ENCODE measurements at places on chromosomes 7 and 10.

DNA sequence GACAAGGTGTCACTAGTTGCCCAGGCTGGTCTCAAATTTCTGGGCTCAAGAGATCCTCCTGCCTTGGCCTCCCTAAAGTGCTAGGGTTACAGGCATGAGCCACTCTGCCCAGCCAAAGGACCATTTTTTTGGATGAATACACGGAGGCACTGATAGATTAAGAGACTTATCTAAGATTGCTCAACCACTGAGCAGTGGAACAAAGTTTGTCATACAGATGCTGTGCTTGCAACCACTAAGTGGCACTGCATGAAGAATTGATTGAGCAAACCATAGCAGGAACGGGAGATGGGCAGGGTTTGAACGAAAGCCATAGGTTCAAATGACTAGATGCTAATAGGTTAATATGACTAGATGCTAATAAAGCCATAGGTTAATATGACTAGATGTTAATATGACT is 61.1 kb downstream of the EBLN1 start:
- no peak for DNase-seq

GRCh38 chr10:132270256-132270655 is 37.5 kb downstream of the STK32C start:
- DNase-seq: no peak

GRCh38 chr7:30510124-30511075 is 5.8 kb upstream of the GGCT start:
- peak; percentile 33 for DNase-seq

DNA sequence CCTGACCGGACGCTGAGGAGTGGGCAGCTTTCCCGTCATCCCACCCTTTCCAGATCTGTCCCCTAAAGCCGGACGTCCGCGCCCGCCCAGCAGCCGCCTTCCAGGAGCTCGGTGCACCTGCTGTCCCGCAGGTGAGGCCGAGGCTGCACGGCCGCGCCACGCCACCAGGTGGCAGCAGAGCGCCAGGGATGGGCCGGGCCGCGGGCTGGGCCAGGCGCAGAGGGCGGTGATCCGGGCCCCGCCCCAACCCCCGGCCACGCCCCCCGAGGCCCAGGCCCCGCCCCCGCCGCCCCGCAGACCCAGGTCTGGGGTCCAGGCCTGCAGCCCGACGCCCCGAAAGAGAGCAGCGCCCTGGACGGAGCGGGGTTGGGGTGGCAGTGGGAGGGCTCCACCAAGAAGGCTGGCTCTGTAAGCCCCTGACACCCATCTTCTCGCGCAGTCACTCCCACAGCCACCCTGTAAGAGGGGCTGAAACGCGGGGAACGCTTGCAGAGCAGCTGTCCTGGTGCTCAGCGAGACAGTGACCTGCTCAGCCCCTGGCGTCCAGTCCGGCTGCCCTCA is 32.2 kb downstream of the FOXL3 start:
- DNase-seq: peak; percentile 50

GRCh38 chr7:38669965-38670520 is 38.9 kb upstream of the AMPH start:
- no peak for DNase-seq

- DNase-seq: no peak
These were observed 399.2 kb downstream of the INHBA start for GRCh38 chr7:41303709-41304108.

DNA sequence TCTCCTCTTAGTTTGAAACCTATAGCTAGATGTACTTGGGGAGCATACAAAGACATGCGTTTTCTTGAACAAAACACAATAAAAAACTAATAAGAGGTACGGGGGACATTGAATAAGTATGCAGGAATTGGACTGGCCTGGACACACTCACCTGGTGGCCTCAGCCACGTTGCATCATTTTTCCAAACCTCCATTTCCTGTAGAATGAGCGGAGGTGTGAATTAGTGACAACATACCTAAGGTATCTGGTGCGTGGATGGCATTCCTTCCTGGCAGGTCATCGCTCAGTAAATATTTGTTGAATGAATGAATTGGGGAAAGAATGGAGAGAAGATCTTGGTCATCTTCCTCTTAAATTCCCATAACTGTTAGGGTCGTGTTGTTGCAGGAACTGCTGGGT is 103.2 kb upstream of the CTBP2 start:
- DNase-seq: no peak

DNA sequence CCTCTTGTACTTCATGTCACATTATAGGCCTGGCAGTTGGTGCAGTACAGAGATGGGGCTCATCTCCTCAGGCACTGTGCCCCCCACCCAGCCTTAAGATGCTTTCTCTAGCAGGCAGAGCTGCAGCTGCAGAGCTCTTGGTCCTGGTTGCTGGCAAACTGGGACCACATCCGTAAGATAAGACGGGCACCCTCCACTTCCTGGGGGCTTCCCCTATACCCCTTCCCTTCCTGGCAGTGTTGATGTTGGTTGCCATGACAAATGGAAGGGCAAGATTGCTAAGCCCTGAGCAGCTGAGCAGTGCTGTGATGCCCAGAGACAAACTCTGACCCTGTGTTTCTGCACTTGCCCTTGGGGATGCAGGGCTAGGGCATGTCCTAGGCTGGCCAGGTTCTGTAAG is 103.4 kb upstream of the ANLN start:
- no peak for DNase-seq

DNA sequence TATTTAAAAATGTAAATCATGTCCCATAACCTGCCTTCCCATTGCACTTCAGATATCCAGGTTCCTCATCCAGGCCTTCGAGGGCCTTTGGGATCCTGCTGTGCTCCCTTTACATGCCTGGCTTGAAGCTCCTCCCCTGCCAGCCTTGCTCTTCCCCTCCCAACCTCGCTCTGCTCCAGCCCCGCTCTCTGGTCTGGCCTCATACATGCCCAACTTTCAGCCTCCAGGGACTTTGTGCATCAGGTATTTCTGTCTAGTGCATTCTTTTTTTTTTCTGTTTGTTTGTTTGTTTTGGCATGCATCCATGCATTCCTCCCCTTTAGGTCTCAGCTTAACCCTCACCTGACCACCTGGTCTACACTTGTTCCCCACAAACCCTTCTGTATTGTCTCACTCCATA is 160.3 kb downstream of the SNX10 start:
- no peak for DNase-seq

GRCh38 chr7:38584443-38585210 is 46.5 kb downstream of the AMPH start:
- peak; percentile 37 for DNase-seq

- DNase-seq: no peak
These were observed 31.3 kb upstream of the KIAA1217 start for GRCh38 chr10:24177636-24178035.

GRCh38 chr7:42758124-42758523 is 153.7 kb downstream of the C7orf25 start:
- no peak for DNase-seq

- DNase-seq: peak; percentile 50
These were observed 104.7 kb upstream of the CHST15 start for GRCh38 chr10:124198125-124198501.

DNA sequence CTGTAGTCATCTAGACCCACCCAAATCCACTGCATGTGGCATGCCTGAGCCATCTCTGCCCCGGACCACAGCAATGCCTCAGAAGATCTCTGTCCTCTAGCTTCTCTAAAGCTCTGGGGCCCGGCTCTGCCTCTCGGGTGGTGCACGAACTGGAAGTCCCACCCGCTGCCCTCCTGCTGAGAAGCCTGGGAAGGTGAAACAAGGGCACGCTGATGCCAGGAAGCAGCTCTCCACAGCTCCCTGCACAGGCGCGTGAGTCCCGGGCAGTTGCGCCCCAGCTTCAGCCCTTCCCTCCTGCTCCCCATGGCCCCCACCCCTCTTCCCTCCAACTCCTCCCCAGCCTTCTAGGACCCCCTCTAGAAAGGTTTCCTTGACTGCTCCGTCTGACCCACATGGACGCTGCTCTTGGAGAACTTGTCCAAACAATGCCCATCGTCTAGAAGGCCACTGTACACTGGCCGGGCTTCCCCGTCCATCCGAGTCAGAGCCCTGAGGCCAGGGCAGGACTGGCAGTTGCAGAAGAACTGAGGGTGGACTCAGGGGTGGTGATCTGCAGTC is 12.8 kb downstream of the KCNH2 start:
- DNase-seq: no peak

- no peak for DNase-seq
These were observed 7.2 kb downstream of the C10orf53 start for GRCh38 chr10:49686651-49687050.

- no peak for DNase-seq
These were observed 80.3 kb downstream of the EBF3 start for GRCh38 chr10:129883626-129884397.

DNA sequence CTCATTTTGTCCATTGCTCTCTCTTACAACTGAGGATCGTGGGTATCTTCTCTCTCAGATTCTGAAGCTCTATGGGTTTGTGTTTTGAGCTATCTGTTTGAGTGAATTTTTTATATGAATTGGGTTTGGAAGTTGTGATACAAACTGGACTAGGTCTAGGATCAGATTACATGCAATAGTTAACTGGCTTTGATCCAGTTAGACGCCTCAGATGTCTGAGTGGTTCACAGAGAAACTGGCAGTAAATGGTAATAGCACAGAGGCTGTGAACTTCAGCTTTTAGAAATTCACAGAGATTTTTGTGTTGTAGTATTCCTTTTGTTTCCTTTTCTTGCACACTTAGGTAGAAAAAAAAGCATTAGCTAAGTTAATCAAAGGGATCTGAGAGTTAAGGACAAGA is 12.7 kb upstream of the DNMBP start:
- no peak for DNase-seq

- no peak for DNase-seq
These were observed 4.6 kb upstream of the USP6NL start for GRCh38 chr10:11616021-11616420.

GRCh38 chr10:48365668-48366067 is 59.2 kb downstream of the MAPK8 start:
- DNase-seq: no peak

DNA sequence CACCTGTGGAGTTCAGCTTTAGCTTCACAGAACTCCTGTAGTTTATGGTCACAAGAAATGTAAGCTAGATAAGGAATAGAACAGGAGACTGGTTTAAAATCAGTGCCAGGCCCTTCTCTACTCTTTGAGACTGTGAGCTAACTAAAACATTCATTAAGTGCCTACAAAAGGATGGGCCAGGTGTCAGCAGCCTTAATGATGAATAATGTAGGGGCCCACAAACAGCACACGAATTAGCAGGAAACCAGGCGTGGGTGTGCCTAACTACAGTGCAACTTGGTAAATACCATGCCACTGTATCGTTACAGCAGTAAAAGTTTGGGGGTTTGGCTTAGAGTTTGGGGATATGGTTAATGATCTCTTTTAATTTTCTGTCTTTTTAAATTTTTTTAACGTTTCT is 6.1 kb upstream of the ABLIM1 start:
- DNase-seq: no peak

GRCh38 chr7:232410-233248 is 40.3 kb downstream of the FAM20C start:
- no peak for DNase-seq

All from muscle of leg (tissue), 16 donors.